Transverse colon (tissue), 4 donors: ENCODE measurements at places on chromosomes 2 and 18.
A peak's percentile ranks its signal among the peaks of the same experiment; 100 is the strongest.

DNA sequence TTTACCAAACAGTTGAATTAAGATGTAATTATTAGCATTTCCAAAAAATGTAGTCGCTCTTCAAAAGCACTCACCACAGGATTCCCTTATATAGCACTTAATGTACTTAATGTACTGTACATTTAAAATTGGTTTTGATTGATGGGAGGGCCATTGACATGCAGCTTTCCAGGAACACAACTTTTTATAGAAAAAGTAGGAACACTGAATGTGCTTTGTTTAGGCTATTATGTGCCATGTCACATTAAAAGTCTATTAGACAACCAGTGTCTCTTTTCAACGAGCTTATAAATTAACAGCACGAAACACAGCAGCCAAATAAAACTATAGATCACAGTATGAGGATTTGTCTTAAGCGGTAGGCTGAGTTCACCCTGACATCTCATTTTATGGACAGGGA lies 301.1 kb downstream of the PRKCE start:
- no peak for DNase-seq

GRCh38 chr2:116132833-116133232 lies 1681.7 kb upstream of the DDX18 start:
- DNase-seq, result no peak

GRCh38 chr2:6971502-6971901 lies 54.3 kb downstream of the RNF144A start:
- DNase-seq, result no peak

DNA sequence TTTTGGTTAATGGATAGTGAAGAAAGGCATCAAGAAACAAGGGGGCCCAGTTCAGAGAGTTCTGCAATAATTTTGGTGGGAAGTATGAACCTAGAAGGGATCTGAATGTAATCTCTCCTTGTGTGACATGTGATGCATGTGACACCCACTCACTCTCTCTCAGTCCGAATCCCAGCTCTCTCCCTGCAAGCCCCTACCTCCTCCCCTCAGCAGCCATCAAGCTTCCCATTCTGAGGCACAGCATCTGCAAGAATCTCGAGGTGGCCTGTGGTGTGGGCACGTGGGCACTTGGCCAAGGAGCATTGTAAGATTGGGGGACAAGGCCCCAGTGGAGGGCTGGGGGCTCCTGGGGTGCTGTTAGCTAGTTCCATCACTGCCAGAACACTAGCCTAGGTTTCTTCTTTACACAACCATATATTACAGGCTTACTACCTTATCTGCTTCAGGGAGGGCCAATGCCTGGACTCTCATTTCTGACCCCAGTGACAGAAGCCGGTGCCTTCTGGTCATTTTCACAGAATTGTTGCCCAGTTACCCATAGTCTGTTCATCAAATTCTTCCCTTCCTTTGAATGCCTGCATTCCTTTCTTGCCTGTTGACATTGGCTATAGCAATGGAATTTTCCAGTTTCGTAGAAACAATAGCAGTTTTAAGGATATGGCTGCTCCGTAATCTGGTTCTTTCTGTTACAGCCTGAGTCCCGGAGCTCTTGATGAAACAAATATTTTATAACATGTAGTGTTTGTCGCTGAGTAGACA lies 13.3 kb upstream of the LCLAT1 start:
- no peak for DNase-seq

- DNase-seq, result no peak
Measured at GRCh38 chr2:18001671-18002070, 123.2 kb downstream of the KCNS3 start.

- peak; percentile 16 for DNase-seq
Measured at GRCh38 chr18:5627776-5628511, 84.1 kb upstream of the EPB41L3 start.

- peak; percentile 48 for DNase-seq
Measured at GRCh38 chr2:172431463-172431862, 4.1 kb downstream of the ITGA6 start.

DNA sequence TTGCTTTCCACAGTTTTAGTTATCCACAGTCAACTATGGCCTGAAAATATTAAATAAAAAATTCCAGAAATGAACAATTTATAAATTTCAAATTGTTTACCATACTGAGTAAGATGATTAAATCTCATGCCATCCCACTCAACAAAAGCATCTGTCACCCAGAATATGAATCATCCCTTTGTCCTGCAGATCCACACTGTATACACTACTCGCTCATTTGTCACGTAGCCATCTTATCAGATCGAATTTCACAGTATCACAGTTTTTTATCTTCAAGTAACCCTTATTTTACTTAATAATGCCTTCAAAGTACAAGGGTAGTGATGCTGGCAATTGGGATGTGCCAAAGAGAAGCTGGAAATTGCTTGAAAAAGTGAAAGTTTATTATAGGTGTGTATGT lies 291.8 kb upstream of the LRATD1 start:
- no peak for DNase-seq

DNA sequence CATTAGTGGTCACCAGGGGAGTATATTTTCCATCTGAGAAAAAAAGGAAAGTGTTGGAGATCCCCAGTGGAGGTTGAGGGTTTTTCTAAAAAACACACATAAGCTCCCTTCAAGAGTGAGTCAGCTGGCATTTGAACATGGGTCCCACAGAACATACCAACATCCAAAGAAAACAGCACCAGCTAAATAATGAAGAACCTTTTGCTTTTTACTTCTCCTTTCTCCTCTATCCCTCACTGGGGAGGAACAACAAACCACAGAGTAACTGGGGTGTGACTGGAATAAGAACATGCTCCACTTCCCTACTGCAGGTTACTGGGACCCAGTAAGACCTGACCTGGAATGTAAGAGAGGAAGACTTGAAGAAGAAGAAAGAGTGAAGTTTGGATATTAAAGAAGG lies 56.5 kb upstream of the RAPH1 start:
- no peak for DNase-seq

DNA sequence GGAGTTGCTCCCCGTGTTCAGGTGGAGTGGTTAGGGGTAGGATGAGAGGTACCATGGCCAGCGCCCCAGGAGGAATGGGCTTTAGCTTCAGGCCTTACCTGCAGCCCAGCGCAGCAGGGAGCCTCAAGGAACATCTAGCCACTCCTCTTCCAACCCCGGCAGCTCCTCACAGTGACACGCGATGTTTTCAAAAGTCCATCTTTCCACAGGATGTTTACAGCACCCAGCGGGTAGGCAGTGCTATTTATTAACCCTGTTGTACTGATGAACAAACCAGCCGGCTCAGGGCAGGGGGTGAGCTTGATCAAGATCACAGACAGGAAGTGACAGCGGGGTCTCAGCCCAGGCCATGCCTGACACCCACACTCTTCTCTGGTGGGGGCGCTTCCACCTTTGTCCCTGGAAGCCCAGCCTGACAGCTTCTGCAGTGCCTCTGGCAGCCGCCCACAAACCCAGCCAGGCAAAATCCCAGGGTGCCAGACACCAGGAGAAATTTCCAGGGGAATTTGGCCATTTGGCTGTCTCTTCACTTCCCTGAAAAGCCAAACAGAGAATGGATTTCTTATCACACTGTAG lies 18.4 kb upstream of the PRLH start:
- no peak for DNase-seq

GRCh38 chr2:62293490-62294271 lies 97.8 kb downstream of the B3GNT2 start:
- peak; percentile 92 for DNase-seq

- DNase-seq, result no peak
Measured at GRCh38 chr2:15673919-15674636, 82.4 kb downstream of the DDX1 start.

GRCh38 chr18:34904994-34905393 lies 136.2 kb upstream of the MAPRE2 start:
- no peak for DNase-seq

DNA sequence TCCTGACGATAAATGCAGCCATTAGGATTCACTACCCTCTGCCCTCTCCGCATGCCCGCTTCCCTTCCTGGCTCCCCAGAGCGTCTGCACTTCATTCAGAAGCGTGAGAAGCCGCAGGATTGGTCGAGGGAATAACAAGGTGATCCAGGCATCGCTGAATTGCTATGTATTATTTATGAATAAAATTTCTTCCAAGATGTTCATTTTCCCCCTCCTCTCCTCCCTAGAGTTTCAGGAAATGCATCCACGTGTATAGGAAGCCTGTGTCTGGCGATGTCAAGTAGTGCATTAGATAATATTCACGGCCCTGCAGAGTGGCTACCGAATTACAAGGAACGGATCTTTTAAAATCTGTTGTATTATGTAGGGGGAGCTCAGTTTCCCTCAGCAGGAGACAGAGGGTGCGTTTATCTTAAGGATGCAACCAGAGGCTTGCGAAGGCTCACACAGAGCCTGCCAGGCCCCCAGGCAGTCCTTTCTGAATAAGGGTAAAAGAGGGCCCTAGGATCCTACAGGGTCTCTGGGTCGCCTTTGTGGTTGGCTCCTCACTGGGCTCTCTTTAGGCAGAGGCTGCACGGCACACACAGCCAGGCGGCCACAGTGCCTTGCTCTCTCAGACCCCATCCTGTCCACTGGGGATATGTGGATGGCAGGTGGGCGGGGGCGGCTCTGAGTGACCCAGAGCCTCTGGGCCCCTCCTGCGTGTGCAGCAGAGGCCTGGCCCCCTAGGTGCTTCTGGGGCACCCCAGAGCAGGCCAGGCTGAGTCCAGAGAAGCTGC lies 224.1 kb upstream of the PXDN start:
- no peak for DNase-seq

DNA sequence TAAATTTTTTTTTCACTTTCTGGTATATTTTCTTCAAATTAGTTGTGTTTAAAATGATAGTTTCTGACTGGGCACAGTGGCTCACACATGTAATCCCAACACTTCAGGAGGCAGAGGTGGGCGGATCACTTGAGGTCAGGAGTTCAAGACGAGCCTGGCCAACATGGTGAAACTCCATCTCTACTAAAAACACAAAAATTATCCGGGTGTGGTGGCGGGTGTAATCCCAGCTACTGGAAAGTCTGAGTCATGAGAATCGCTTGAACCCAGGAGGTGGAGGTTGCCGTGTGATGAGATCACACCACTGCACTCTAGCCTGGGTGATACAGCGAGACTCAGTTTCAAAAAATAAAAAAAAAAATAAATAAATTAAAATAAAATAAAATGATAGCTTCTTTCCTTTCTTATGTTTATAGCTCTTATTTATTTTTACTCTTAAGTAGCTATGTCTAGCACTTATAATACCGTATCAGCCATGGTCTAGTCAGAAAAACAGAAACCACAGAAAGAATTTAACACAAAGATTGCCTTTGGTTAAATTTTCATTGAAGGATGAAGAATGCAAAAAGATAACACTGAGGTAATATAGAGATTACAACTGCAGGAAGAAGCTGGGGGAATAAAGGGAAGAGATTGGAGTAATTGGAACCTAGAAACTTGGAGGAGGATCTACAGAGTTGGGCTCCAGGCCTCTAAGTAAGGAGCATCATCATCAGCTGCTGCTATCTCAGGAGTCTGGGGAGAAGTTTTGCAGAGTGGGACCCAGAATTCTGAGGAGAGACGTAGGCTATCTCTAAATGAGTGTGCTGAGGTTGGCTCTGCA lies 54.7 kb upstream of the MBOAT2 start:
- no peak for DNase-seq

GRCh38 chr2:4653991-4654390 lies 950.6 kb downstream of the DCDC2C start:
- no peak for DNase-seq

- no peak for DNase-seq
Measured at GRCh38 chr2:119879502-119879901, 119.8 kb downstream of the PTPN4 start.

GRCh38 chr2:219554350-219554749 lies 10.5 kb downstream of the TMEM198 start:
- DNase-seq, result no peak

GRCh38 chr2:19474128-19474527 lies 115.7 kb upstream of the OSR1 start:
- DNase-seq, result peak; percentile 16
